Psoas muscle (tissue), 8 donors: ENCODE measurements at places on chromosomes 12 and 14. TPM values are rescaled to one million over a fixed set of nuclear protein-coding genes. Genes with fewer than 3 reads are reported as not detected.

GRCh38 chr12:55718015-55718414, 2.2 kb downstream of the BLOC1S1 start:
- DNase-seq: peak; percentile 17

- no peak for DNase-seq
Observed at GRCh38 chr12:129696926-129697325, 206.9 kb downstream of the TMEM132D start.

DNA sequence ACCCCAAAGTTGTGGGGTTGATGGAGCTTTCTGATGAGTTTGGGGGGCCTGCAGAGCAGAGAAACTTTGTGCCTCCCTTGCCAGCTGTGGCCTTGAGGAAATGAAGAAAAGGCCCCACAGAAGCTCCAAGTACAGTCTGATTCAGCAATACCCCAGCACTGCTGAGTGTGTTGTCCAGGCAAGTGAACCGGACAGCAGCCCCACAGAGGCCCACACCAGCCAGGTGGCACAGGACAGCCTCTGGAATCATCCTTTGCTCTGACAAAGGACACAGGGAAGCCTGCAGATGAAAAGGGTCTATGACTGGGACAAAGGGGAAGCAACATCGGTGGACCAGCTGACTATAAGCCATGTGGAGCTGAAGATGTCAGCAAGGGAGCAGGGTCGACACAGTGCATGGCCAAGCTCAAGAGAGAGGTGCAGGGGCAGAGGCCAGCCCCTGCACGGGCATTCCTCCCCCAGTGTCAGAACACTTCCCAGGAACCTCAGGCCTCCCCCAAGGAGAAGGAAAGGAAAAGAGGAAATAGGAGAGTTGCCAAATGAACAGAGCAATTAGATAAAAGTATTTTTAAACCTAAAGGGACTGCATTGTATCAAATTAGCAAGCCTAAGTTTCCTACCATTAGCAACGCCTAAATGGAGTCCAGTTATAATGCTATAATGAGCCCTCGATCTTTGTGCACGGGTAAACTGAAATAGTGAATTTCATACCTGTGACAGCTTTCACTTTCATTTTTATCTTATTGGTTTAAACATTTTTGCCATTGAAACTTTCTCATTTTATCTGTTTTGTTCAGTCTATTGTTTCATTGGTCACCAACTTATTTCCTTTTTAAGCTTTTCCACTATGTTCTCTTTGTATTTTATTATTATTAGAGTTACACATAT, 46.3 kb upstream of the PTGDR start:
- DNase-seq: no peak

GDF3 gene
- 0.30 TPM for total RNA-seq

DNA sequence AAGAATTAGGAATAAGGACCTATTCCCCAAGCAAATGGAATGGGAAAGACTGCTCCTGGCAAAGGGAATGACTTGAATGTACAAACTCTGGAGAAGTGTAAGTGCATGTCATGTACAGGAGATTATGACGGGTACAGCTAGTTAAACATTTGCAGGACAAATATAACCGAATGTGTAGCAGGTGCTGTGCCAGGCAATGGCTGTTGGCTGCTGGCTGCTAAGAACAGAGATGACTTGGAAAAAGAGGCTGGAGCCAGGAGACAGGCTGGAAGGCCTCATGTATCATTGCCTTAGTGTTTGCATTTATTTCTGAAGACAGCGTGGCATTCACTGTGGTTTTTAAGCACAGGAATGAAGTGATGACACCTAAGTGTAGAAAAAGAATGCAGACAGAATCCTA, 136.8 kb downstream of the TTC8 start:
- no peak for DNase-seq

GRCh38 chr12:123105211-123105826, 45.6 kb downstream of the PITPNM2 start:
- DNase-seq: no peak

NRIP2 gene
- 0.97 TPM for total RNA-seq

GRCh38 chr14:93645200-93645599, 143.1 kb downstream of the PRIMA1 start:
- no peak for DNase-seq

GRCh38 chr12:131159660-131160059, 206.0 kb downstream of the ADGRD1 start:
- DNase-seq: no peak

DNA sequence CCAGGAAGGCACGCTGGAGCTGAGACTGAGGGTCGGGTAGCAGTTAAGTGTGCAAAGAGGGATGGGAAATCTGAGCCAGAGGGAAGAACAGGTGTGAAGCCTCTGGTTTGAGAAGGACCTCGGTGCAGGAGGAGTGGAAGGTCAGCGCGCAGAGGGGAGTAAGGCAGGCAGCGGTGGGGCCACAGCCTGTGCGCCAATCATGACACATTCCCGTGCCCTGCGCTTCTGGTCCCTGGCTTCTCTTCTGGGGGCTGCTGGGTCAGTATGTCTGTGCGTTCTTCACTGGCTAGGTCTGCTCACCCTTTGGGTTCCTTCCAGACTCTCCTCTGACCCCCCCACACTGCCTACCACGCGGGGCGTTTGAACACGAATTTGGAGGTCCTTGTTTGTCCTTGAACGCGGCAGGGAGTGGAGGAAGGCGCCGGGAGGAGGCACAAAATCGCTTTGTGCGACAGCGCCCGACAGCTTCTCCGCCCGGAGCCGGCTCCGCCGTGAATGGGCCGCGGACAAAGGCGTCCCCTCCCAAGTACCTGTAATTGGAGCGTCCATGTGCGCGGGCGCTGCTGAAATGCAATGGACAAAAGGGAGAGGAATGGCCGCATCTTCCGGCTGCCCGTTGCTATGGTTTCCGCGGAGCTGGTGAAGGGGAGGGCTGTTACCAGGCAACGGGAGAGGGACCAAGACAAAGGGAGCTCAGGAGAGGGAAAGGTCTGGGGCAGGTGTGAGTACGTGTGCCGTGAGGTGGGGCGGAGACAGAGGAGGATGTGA, 207.2 kb upstream of the SRRM4 start:
- no peak for DNase-seq

GRCh38 chr14:76904100-76904739, 78.0 kb downstream of the LRRC74A start:
- peak; percentile 46 for DNase-seq

DAO gene
- total RNA-seq: not detected

- no peak for DNase-seq
Observed at GRCh38 chr12:16606991-16607390, 1.0 kb upstream of the LMO3 start.

KCNJ8 gene
- 4.5 TPM for total RNA-seq
